KG1 (cell line): ENCODE measurements at places on chromosomes 7 and 10.

DNA sequence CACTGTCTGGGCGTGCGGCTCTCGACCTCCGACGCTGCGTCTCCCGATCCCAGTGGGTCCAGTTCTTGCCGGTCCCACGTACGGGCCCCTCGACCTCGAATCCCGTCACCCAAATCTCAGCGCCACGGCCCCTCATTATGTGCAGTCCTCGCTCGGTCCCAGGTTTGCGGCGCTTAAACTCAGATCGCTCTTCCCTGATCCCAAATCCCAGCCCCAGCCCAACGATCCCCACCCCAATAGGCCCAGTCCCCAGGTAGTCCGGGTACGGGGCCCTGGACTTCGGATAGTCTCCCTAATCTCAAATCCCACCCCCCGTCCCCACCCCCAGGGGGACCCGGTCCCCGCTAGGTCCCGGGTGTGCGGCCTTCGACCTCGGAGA lies 666 bp downstream of the HNRNPF start:
- no peak for DNase-seq

DNA sequence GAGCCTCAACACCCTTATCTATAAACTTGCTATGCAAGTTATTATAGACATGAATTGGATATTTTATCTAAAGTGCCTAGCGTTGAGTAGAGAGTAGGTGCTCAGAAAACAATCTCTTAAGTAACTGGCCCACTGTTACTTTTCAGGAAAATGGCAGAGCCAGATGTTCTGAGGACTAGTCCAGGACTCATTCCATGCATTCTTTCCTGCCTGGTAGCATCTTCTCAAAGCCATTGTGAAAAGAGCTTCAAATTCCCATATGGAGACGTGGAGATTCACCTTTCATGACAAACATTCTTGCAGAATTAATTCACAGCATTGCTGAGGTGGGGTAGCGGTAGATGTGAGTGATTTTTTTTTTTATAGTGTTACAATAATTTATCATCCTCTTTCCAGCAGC lies 35.9 kb upstream of the ITPRID1 start:
- DNase-seq: no peak

DNA sequence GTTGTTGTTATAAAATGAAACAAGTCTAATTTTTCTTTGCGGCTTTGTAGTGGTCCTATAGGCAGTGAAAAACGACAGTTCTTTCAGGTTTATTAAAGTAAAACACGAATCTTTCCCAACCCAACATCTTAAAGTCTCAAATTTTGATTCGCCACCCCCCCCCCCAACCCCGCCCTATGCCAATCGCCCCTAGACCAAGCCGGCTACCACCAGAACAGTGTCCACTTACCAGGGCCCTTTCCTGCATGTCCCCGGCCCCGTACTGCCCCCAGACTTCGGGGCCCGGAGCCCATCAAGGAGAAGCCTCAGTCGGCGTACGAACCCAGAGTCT lies 335 bp upstream of the CHCHD1 start:
- DNase-seq: no peak

- no peak for DNase-seq
Observed at GRCh38 chr7:39911167-39911566, 38.9 kb upstream of the CDK13 start.

GRCh38 chr7:132073920-132074589 lies 502.2 kb downstream of the PLXNA4 start:
- DNase-seq: no peak

DNA sequence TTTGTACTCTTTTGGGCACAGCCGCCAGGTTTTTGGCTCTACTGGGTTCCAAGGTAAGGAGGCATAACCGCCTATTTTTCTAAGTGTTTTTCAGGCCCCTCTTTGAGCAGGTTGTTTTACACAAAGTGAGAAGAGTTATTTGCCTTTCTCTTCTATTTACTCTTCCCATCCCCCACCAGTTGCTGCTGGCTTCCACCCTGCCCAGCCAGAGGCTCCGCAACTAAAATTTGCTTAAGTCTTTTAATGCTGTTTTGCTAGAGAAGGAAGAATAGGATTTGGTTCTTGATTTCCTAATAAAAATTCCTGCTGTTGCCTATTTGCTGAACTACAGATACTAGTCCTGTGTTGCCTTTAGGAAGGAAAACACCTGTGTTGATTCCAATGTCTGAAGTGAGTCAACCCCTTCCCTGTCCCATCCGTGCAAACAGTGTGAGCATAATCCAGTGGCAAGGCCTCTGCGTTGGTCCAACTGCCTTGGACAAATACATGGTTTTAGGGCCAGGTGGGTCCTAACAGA lies 1.9 kb downstream of the PLA2G12B start:
- no peak for DNase-seq

DNA sequence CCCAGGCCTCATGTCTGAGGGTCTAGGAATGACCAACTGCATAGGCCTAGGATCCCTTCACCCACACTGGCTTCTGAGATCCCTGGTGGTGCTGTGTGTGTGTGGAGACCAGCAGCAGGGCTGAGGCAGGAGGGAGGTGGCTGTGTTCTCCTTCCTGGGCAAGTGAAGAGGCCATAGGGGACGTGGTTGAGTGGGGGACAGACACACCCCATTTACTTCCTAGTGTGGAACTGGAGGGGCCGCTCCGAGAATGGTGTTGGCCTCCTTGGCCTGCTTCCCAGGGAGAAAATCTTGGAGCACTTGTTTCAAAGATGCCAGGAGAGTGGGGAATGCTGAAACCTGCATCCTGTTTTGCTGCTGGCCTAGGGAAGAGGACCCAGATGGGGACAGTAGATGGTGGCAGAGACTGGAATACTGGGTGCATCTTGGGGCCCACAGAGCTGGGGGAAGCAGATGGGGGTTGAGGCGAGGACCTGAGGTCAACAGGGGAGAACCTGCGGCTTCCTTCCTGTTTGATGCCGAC lies 19.1 kb downstream of the UBTD1 start:
- DNase-seq: no peak

DNA sequence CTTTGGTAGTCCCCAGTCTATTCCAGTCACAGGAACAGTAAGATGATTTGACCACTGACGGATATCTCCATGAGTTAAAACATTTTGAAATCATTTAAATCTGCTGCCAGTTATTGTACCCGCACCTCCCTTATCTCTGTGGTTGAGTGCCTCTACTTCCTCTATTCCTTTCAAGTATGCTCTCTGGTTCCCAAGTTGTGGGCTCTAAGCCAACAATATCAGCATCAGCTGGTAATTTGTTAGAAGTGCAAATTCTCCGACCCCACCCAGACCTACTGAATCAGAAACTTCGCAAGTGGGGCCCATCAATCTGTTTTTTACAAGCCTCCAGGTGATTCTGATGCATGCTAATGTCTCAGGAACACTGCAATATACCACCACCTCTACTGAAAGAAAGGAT lies 235.5 kb downstream of the CCSER2 start:
- no peak for DNase-seq

DNA sequence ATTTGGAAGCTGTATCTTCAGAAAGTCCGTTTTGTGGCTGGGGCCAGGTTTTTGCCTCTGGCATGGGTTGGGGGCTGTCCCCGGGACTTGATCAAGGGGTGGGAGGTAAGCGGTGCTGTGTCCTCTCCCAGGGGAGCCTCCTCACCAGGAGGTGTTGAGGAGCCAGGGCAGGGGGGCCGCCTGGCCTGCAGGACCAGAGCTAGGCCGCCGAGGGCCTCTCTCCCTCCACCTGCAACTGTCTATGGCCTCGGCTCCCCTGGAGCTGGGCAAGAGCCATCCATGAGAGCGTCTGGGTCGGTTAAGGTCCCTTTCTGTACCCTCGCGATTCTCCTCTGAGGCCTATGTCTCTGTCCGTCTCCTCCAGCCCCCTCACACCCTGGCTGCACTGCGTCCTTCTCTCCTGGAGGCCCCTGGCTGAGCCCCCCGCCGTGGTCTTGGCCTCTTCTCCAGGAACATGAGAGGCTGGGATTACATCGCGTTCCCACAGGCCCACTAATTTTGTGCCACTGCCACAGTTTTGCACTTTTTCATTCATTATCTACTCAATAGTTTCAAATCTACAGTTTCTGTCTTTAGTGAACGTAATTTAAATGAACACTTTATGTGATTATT lies 20.6 kb downstream of the CALML5 start:
- no peak for DNase-seq

DNA sequence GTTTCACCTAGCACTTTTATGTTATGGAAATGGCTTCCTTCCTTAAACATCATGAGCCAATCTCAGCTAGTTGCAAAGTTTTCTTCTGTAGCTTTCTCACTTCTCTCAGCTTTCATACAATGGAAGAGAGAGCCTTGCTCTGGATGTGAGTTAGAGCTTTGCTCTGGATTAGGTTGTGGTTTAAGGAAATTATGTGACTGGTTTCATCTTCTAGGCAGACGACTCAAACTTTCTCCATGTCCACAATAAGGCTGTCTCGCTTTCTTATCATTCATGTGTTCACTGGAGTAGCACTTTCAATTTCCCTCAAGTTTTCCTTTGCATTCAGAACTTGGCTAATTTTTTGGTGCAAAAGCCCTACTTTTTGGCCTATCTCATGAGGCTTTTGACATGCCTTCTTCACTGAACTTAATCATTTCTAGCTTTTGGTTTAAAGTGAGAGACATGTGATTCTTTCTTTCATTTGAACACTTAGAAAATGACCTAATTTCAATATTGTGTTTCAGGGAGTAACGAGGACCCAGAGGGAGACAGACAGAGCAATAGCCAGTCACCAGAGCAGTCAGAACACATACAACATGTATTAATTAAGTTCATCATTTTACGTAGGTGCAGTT lies 49.8 kb downstream of the CNOT4 start:
- no peak for DNase-seq

- no peak for DNase-seq
Observed at GRCh38 chr10:131907679-131908078, 6.9 kb downstream of the PPP2R2D start.

DNA sequence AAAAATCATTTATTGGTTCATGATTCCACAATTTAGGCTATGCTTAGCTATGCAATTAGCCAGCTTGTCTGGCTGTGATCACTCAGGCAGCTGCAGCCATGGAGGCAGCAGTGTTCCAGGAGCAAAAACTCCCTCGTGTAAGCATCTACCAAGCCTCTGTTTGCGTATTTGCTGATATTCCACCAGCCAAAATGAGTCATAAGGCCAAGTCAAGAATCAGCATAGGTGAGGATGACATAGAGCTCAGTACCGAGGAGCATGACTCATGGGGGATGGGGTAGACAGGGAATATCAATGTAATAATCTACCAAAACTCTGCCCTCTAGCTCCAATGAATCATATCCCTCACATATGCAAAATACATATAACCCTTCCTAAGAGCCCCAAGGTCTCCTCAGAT lies 63.3 kb downstream of the IMMP2L start:
- no peak for DNase-seq

DNA sequence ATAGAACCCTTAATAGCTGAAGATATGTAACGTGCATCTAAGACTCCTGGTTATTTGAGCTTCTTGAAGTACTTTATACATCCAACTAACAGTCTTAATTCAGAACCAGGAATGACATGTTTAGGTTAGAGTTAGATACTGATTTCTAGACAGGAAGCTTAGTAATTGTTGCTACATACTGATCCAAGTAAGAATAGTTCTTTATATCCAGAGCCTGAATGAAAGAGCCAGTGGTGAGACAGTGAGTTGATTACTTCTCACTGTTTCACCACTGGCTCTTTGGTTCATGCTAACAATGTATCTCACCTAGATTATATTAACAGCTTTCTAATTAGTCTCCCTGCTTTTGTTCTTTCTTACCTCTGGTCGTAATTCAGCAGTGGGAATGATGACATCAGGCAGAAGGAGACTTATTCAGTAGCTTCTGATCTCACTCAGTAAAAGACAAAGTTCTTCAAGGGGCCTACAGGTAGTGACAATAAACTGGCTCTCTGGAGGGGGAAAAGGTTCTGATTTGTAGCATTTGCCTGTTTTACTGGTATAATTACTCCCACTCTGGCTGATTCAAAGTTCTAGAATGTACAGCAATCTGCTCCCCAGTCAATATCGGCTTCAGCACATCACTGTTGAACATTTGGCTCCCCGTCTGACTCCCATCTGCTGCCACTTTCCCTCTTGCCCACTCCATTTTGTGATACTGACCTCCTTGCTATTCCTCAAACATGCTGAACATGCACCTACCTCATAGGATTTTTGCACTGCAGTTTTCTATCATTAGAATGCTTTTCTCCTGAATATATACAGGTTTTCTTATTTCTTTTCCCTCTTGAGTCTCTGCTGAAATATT lies 29.1 kb downstream of the MCU start:
- DNase-seq: no peak

- no peak for DNase-seq
Observed at GRCh38 chr10:59216178-59216869, 39.9 kb downstream of the PHYHIPL start.

GRCh38 chr10:70729763-70730357 lies 55.3 kb downstream of the TBATA start:
- DNase-seq: no peak

- no peak for DNase-seq
Observed at GRCh38 chr10:104349623-104350126, 4.0 kb upstream of the CFAP58 start.

DNA sequence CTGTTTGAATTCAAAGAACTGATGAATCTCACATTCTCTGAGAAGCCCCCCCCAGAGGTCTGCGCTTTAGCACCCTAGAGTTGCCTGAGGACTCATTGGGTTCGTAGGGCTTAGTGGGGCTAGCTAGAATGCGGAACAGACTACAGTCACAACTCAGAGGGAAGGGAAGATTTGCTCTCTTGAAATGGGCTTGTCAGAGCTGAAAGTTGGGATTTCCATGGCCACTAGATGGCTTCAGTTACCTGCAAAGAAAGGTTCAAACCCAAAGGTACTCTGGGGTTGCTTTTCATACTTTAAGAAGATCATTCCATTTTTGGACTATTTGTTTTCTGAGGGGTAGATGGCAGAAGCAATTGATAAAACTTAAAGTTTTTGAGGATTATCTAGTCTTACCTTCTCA lies 205.0 kb downstream of the BBS9 start:
- no peak for DNase-seq

DNA sequence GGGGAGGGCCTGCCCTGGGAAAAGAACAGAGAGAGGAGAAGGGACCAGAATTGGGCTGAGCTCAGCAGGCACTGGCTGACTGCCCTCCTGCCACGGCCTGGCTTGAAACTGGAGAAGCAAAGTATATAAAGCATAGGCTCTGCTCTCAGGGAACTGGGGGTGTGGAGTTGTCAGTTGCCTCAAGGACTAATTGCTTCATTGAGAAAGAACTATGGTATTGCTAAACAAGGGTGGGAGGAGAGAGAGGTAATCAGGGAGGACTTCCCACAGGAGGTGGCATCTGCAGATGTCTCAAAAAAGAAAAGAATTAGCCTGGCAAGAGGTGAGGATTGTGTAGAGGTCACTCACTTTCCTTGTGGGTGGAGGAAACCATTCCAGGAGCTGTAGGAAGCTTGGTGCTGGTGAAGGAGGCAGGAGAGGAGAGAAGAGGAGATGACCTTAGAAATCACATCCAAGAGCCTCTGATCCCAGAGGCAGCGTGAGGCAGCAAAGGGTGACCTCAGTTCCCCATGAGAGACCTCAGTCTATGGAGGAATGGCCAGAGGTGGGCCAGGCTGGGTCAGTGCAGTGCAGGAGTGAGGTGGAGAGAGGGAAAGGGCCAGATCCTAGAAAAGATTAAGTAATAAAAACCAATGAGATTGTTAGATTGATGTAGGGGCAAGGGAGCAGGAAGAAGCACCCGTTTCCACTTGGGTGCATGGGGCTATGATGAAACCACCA lies 2.4 kb downstream of the PILRB start:
- no peak for DNase-seq
